ENCODE measurements at places on chromosomes 5 and 9.

- no peak for DNase-seq
Observed at GRCh38 chr9:105296445-105296844, 52.0 kb downstream of the SLC44A1 start.

DNA sequence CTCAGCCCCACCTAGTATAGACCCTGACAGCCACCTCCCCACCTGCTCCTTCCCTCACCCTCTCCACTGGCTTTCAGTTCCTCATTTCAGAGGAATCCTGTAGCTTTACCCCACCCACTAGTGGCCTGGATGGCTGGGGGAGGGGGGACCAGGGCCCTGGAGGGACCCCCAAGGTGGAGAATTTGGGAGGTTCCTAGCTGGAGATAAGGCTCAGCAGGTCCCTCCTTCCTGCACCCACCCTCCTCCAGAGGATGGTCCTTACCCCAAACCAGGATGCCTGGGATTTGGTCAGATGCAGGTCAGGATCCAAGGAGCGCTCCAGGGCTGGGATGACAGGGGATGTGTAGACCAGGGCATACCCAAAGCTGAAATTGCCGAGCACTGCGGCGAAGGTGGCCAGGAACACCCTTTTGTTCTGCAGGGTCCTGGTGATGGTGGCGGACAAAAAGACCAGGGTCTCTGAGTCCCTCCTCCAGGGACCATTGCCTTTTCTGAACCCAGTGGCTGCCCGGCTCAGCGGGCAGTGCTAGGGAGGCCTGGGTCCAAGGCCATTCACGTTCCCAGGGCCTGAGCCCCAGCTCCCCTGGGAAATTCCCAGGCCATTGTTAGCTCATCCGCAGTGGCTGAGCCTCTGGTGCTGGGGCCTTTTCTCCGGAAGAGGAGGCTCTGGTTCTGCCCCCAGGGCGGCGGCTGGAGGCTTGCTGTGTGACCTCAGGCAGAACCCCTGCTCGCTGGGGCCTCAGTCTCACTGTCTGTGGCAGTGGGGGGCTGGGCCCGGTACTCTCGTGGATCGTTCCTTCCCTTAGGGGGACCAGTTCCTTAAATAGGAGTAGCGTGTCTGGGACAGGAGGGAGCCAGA, 678 bp downstream of the SLC2A6 start:
- no peak for DNase-seq

- no peak for DNase-seq
Observed at GRCh38 chr5:1724822-1725602, 74.6 kb downstream of the MRPL36 start.

DNA sequence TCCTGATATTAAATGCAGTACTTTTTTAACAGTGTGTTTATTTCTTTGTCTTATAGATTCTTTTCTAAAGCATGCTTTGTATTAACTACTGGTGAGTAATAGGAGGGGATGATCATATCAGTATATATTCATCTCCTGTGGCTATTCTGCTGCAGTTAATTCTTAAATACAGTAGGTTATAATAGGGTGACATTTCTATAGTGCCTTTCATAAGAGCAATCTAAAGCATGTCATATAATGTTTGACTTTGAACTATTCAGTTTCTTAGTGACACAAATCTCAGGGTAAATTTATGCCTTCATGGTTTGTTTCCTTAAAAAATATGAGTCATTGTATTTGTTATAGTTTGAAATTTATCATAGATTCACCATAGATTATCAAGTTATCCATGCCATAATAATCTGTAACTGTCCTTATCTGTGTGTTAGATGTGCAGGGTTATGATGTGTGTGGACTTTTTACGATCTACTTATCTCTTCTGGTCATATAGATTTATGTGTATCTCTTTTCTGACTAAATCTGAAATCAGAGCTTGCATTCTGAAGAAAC, 1019.5 kb downstream of the NR2F1-AS1 start:
- DNase-seq = no peak

DNA sequence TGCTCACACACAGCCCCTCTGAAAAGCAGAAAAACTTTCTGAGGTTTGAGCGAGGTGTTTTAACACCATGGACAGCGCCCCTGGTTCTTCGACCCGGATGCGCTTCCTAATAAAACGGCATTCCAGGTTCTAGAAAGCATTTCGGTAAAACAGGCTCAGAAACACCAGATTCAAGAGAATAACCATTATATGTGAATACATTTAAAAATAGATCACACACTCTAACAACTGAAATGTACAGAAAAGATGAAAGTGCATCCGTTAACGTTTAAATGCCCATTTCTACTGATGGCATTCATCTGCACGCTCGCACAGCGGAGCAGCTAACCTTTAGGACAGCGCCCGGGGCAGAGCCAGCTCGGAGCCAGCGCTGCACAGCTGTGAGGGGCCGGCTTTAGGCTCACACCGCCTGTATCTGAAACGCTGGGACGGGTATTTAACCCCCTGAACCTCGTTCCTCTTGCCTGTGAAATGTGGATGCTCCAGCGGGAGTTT, 26.3 kb upstream of the TENT4A start:
- no peak for DNase-seq

- no peak for DNase-seq
Observed at GRCh38 chr5:15026011-15026893, 154.7 kb upstream of the ANKH start.

- DNase-seq = no peak
Observed at GRCh38 chr5:90378752-90379151, 30.8 kb downstream of the CETN3 start.

- DNase-seq = no peak
Observed at GRCh38 chr9:117409321-117409720, 5.5 kb downstream of the ASTN2 start.

DNA sequence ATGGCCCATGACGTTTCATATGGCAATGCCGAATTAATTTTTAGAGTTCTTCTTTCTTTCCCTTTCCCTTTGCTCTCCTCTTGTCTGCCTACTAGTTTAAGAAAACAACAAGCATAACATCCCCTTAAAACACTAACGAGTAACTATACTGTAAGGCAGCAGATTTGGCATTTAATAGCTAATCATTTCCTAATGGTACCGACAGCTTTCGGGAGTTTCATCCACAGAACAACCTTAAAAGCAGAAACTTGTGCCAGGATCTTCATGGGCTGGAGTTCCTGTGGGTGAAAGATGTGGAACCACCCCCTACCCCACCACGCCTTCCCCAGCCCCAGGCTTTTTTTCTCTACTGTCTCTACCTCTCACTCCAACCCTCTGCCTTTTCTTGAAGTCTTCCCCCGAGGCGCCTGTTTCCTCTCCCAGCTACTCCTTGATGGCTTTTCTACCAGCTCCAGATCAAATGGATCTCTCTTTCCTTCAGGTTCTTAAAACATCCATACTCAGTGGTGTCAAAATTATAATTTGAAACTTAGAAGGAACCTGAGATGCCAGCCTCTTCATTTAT, 319.5 kb downstream of the PIK3R1 start:
- DNase-seq = no peak

DNA sequence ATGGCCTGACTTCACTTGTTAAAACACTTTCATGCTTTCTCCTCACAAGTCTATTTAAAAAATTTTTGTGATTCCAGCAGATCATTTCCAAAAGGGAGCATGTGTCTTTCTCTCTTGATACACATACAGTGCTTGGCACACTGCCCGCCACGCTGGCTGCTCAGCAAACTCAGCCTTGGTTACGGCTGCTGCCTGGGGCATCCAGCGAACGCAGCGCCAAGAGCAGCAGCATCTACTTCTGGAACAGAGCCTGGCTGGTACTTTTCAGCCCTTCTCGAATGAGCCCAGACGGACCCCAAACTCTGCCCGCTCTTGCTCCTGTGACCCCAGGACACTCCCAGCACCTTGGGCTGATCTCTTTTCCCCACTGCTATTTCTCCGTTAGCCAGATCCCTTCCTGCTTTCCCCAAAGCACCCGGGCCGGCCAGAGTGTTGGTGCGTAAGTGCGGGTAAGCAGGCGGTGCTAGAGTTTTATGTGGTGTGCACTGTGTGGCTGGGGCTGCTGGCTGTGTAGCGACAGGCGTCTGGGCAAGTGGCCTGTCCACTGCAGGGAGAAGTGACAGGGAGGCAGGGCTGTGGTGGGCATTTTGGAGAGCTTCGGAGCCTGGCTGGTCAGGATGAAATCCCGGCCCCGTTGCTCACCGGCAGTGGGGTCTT, 73.2 kb downstream of the SH3PXD2B start:
- no peak for DNase-seq

DNA sequence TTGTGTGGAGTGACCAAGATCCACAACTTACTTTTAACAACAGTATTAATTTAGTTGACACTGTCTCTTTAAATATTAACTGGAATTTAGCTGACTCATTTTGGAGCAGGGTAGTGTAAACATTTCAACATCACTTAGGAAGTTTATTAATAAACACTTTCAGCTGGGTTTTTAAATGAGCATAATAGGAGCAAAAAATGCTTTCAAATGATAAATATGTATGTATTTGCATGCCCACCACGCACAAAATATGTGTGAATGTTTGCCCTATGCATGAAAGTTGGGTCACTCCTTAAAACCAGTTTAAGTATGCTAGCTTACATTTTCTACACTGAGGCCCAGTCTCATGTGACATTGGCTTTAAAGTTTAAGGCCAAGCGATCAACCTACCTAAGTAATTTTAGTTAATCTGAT, 2.9 kb downstream of the ZFAND5 start:
- no peak for DNase-seq

- no peak for DNase-seq
Observed at GRCh38 chr5:146130440-146131045, 25.2 kb upstream of the PLAC8L1 start.

GRCh38 chr9:71549023-71549422, 219.3 kb downstream of the CEMIP2 start:
- no peak for DNase-seq

DNA sequence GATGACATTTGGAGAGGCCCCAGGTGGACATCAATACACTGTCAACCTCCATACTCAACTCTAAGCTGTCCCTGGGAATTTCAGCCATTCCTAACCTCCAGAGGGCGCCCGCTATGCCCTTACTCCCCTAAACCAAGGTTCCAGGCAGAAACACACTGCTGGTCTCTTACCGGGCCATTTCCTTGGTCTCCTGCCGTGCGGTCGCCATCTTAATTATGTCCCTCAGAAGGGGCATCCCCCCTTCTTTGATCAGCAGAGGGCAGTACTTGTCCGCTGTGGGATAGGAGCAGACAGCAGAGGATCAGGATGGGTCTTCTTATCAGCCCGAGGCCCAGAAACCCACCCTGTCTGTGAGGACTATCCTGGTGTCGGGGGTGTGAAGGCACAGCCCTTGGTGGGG, 9.3 kb upstream of the ZDHHC12 start:
- DNase-seq = no peak

DNA sequence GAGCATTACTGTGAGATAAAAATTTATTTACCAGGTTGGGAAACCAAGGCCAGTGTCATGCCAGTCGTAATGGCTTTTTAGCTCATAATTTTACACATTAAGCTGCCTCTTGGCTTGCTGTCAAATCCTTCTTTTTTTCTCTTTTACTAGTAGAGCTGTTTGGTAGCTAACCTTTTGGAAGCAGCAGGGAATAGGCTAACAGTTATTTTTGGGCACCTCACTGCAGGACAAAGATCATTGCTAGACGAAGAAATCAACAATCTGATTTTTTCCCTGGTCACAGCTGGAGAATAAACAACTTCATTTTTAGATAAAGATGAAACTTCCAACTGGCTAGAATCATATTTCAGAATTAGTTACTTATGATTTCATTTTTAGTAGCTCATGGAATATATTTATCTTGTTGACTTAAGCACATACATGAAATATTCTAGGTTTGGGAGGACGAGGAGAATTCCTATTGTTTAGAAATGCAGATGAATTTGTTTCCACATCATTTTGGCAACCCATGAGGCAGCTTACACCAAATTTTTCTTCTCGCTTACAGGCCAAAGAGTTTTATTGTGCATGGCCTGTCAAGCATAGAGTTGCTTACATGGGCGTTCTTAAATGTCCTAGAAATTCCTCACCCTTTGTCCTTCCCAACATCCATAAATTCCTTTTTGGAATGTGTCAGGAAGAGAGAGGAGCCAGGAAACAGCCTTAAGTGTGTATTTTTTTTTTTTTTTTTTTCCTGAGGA, 19.6 kb downstream of the TNC start:
- no peak for DNase-seq

DNA sequence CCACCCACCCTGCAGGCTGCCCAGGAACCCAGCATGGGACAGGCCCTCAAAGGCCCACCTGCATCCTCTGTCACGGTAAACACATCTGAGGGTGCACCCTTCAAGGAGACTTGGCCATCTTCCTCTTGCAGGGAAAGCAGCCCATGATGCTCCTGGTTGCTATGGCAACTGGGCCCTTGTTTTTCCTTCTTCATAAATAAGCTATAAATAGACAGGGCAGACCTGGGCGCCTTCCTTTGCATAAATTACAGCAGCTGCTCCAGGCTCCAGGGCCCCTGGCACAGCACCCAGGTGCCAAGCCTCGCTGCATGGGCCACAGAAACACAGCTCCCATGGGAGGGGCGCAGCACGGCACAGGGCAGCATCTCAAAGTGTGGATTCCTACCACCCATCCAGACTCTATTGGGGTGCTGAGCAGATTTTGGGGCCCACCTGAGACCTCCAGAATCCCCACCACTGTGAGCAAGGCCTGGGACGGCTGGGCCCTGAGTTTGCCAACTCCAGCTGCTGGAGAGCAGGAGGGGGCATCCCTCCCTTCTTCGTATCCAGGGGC, 5.8 kb upstream of the PSMB7 start:
- DNase-seq = no peak

- no peak for DNase-seq
Observed at GRCh38 chr5:170860818-170861666, 776 bp upstream of the RANBP17 start.

DNA sequence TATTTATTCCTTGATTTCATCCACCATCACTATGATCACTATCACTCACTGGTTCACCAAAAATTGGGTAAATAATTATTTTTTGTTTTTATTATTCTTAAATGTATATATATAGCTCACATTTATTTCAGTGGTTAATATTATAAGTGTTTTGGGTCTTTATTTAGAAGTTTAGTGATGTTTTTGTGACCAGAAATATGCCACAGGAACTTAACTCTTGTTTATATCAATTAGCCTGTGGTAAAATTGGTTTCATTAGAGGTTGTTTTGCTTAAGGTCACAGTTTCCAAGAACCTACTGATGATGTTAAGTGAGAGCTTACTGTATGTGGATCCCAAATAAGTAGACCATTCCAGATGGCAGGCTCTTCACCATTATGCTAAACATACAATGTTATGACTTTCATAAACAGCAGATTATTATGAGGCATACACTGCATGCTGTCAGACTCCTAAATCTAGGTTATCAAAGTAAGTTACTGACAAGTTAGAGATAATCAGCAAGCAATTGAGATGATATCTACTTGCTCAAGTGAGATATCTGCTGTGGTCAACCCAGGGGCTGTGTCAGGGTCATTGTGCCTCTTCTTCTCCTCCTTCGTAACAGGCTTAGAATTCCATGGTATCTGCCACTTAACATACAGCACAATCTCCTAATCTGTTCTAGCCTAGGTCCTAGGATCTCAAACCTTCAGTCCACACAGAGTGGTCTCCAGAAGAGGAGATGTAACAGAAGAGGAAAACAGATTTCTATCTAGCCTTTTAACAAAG, 57.6 kb downstream of the NR3C1 start:
- no peak for DNase-seq

- DNase-seq = no peak
Observed at GRCh38 chr5:113425909-113426308, 8.9 kb downstream of the TSSK1B start.

All from activated CD4-positive, CD25-positive, alpha-beta regulatory T cell treated with anti-CD3 and anti-CD28 coated beads, Interleukin-2, amount 50 U/mL, for 16 hours (primary cell).